CD4-positive, alpha-beta T cell treated with Interferon gamma for 1 hour (primary cell): ENCODE measurements at places on chromosomes 1 and 21.
A peak's percentile ranks its signal among the peaks of the same experiment; 100 is the strongest.

DNA sequence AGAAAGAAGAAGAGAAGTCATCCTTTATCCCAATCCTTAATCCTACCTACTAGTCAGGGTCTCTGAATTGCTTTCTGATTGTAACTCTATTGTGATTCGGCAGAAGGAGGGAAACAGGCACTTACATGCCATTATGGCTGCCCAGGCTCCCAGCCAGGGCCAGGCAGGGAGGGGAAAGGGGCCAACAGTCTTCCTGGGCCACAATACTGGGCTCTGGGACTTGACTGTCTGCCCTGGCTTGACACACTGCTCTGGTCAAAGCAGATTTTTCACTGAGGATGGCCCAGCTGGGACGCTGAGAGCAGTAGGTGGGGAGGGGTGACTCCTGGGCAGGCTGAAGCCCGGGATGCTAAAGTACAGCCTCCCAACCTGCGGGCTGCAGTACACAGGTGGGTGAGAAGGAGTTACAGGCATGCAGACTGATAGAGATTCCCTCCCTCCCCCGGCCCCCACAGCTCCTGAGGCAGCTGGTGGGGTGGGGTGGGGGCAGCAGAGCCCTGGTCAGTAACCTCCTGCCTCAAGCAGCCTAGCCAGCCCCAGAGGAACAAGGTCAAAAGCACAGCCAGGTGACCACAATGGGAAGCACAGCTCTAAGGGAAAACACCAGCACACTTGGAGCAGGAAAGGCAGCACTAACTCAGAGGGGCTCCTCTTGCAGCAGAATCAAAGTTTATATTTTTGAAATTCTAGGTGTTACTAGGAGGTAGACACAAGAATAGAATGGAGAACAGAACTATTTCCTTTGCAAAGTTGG, 25.3 kb downstream of the KCND3 start:
- no peak for DNase-seq

DNA sequence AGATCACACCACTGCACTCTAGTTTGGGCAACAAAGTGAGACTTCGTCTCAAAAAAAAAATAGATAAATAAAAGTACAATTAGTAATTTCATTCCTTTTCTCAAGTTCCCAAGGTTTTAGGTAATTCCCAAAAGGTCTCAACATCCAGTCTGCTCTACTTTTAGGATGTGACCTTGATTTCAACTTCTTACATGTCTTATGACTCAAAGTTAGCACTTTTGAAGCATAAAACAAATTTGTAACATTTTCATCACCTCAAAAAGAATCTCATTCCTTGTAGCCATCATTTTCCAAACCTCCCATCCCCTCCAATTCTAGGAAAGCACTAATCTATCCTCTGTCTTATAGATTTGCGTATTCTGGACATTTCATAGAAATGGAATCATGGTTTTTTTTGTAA, 32.2 kb downstream of the SNX27 start:
- no peak for DNase-seq

DNA sequence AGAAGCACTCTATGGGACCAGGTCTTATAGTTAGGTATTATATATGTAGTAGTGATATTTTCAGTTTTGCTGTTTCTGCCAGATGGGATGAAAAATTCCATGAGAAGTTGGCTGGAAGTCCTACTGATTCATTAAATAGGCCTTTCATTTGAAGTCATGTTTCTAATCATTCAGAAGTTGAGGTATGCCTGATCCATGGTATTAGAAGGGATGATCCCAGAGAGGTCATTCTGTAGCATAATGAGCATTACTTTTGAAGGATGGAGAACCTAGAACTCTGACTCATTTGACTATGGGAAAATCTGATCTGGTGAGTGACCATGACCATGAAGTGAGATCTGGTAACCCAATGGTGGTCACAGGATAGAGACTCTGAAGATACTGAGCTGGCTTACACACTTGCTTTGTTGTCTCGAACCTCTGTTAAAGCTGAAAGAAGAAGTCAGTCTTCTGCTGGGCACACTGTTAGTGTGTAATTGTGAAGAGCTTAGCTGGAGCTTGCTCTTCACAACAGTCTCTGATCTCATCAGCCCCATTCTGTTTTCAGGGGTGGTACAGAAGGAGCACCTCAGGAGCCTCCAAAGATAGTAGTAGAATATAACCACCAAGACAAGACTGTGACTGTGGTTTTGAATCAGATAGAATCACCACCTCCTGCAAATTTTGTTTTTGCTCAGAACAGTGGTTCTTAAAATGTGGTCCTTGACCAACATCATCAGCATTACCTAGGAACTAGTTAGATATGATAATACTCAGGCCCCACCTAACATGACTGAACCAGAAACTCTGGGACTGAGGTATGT, 9.0 kb downstream of the MGST3 start:
- no peak for DNase-seq

DNA sequence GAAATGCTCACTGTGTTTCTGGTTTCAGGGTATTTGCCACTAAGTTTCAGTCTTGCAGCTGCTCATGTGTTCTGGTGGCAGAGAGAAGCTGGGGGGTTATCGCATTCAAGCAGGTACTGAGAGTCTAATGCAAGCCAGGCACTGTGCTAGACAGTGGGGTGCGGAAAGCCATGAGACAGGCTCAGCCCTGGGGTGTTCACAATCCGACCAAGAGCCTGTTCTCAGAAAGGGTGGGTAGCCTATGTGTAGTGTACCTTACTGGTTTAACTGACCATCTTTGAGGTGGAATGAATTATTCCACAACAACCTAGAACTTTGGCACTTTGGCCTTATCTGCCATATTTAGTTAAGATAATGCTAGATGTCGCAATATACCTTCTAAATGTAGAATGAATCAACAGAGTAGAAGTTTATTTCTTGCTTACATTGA, 55.3 kb upstream of the ROR1 start:
- no peak for DNase-seq

DNA sequence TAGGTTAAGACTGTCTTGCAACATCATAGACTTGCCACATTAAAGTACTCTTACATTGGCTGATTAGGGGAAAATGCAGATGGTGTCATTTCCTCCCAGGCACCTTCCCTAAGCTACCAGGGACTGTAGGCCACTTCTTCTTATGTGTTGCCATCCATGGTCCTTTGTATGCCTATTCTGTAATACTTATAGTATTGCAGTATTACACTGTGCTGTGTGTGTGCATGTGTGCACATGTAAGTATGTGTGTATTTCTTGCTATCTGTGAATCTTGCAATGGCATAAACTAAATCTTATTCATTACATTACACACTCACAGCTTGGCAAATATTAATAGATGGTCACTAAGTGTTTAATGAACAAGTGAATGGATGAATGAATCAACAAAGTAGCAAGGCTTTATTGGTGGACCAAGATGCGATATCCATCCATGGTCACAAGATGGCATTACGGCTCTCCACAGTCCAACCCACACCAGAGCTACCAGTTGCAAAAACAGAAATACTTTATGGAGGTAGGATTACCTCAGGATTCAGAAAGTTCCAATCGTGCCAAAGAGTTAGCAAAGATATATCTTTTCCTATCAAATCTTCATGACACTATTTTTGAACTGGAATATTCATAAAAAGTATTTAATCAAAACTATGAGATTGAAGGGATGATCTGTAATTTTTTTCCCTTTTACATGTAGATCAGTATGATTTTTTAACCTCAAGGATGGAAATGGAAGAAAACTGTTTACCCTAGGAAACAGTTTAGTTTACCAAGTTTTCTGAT, 160.2 kb downstream of the DENND1B start:
- peak; percentile 2 for DNase-seq

DNA sequence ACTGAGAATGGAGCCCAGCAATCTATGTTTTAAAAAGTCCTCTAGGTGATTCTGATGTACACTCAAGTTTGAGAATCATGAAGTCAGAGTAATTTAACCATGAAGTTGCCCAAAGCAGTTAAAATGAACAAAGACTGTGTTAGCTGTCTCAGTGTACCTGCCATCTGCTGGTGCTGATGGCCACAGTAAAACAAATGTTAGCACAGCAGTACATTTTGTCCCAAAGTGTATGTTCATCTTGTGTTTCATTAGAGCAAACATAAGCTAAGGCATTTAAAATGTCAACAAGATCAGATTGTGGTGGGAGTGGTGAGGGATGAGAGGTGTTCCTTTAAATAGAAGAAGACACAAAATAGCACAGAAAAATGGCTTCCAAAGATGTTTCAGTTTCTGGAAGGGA, 31.1 kb downstream of the FYB2 start:
- DNase-seq, result no peak

GRCh38 chr1:85148524-85149250, 52.1 kb downstream of the SYDE2 start:
- DNase-seq, result no peak

DNA sequence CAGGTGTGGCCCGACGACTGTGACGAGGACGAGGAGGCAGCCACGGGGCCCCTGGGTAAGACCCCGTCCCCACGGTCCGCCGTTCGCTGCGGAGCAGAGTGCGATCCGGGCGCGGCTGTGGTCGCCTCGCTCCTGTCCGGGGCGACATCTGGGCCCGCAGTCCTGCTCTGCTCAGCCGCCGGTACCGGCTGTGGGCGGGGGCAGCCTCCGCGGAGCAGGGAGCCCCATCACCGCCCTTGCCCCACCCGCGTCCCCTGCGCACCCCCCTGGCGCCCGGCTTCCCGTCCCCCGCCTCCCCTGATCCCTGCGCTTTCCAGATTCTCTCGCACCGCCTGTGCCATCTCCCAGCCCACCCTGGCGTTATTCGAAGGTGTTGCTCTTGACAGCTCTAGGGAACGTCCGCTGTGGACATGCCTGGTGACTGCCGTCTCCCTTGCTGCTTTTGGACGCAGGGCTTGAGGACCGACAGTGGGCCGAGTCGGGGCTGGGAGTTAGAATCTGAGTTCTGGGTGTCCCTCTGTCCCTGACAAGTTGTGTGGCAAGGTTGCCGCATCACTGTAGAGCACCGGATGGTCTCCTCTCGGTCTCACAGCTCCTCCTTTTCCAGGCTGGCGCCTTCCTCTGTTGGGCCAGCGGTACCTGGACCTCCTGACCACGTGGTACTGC, 596 bp downstream of the TOR3A start:
- peak; percentile 14 for DNase-seq

DNA sequence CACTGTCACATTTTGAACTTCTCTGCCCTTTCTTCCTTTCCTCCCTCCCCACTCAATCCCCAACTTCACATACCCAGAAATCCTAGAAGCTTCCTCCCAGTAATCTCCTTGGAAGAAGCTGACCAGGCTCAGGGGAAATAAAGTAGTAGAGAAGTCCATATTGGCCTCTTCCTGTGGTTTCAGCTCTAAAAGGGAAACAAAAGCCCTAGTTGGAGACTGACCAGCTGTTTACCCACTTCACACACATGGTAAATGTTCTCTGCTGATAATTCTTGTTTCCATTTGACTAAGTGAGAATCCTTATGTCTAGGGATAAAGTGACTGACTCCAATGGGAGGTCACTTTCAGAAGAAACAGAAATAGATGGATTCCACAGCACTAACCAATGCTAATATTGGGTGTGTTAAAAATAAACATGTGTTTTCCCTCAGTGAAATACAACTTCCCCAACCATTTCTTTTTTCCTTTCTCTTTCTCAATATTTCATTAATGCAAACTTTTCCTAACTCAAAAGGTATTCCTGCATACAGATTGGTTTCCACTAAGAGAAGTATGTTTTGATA, 178.9 kb upstream of the DPT start:
- no peak for DNase-seq

DNA sequence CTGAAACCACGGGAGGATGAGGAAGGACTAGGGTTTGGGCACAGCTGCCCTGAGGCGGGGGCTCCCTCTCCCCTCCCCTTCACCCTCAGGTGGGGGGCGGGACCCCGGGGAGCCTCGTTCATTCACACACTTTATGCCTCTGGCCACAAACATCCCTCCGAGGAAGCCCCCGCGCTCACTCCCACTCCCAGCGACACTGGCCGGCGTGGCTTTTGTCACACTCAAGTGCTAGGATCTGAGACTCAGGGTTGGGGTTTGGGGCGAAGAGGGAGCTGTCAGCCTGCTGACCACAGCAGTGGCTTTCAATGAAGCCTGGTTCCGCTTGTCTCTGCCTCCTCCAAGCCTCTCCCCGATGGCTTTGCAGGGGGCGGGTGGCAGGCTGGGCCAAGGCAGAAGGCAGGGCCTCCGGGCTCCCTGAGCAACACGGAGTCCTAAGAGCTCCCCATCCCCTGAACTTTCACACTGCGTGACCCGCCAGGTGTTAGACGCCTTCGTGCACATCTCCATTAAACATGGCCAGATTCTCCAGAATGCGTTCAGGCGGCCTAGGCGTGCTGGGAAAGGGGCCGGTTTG, 178.1 kb downstream of the NPHP4 start:
- DNase-seq, result no peak

DNA sequence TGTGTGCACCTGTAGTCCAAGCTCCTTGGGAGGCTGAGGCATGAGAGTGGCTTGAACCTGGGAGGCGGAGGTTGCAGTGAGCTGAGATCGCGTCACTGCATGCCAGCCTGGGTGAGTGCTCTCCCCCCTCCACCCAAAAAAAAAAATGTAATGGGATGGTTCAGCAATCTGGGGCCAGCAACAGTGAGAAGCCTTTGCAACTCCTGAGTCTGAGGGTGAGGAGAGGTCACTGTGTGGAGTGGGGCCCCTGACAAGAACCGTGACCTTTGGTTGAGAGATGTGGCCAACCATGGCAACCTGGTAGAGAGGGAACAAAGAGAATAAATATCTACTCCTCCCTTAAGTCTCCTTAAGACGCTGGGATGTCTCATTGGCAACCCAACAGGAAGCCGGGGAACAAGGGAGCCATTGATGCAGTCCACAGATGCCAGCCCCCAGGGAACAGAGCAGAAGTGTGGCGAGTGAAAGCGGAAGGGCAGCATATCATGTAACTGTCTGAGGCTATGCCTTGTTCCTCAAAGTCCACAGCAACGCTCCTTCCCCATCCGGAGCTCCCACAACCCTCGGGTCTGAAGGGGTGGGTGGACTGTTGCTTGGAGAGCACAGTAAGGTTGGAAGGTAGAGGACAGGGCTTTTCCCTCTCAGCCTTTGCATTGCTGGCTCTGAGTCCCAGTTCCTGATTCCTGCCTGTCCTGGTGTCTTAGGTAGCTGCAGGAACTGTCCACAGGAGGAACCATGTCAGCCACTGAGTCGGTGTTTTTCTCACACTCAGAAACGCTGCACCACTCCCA, 8.3 kb downstream of the TRNP1 start:
- peak; percentile 77 for DNase-seq

GRCh38 chr1:234111458-234112142, 207.1 kb downstream of the SLC35F3 start:
- no peak for DNase-seq

- no peak for DNase-seq
Measured at GRCh38 chr1:19495000-19495656, 9.8 kb upstream of the CAPZB start.

DNA sequence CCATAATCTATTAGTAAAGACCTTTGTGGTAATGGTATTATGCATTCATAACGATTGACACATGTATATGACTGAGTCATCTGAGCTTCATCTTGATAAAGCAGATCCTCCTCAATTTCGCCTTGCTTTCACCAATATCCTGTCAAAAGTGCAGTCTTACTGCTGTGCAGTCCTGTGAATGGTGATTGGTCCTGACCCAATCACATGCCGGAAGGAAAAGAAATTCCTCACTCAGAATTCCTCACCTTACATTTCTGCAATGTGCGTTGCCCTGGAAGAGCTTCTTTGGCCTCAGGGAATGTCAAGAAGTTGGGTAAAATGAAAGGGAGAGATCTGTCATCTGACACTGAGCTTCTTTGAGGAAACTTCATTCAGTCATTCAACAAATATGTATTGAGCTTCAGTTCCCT, 121.0 kb upstream of the TSPAN2 start:
- DNase-seq, result no peak
